ENCODE measurements at places on chromosomes 16 and 17.

DNA sequence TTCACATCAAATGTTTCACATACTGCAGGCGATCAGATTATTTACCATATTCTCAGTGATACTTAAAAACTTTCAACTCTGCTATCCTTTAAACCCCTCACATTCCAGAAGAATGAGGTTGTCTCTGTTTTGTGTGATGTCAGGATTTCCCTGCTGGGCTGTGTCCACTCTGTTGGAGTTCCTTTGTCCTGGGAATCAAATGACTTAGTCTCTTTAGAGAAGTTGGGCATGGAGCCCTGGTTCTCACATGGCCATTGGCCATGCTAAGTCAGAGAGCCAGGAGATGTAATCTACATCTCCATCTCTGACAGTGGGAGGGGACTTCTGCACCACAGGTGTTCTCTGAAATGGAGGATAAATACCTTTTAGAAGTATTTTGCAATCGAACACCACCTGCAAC is 205.1 kb upstream of the MAF start:
- DNase-seq, result no peak

DNA sequence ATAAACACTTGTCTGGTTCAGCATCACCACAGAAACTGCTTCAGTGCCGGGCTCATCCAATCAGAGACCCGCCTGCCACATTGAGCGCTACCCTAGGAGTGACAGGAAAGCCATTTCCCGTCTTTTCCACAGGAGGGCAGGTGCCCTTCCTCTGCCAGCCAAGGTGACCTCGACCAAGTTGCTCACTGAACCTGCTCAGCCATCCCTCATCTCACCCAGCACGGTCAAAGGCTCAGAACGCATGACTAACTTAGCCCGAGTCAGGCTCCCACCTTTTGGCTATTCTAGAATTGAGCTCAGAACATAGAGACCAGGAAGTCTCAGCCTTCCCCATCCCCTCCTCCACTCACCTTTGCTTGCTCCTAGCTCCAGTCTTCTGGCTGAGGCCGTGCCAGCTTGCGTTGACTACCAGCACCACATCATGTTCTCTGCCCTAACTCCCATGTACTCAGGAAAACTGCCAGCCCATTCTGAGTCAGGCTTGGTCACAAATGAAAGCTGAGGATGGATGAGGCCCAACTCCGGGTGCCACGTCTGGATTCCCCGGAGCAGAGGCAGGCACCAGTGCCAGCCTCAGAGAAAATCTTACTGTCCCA is 15.6 kb downstream of the MRPS23 start:
- DNase-seq, result no peak

GRCh38 chr16:84138824-84139627 is 6.0 kb downstream of the HSDL1 start:
- no peak for DNase-seq

GRCh38 chr17:4565209-4566141 is 5.1 kb upstream of the GGT6 start:
- DNase-seq, result peak; percentile 95

DNA sequence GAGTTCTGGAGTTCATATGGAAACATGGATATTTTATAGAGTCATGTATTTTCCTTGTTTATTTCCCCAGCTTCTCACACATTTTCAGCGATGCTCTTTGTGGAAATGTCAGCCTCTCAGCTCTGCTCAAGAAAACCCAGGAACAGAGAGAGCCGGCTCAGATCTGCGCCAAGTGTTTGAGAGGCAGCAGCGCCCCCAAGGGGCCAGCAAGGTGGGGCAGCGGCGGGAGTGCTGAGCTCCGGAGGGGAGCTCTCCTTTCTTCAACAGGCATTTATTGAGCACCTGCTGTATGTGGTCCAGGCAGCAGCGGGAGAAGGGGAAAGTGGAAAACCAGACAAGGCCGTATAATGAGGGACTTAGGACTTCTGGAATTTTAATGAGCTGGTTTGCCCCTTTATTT is 421.1 kb upstream of the C16orf82 start:
- DNase-seq, result no peak

DNA sequence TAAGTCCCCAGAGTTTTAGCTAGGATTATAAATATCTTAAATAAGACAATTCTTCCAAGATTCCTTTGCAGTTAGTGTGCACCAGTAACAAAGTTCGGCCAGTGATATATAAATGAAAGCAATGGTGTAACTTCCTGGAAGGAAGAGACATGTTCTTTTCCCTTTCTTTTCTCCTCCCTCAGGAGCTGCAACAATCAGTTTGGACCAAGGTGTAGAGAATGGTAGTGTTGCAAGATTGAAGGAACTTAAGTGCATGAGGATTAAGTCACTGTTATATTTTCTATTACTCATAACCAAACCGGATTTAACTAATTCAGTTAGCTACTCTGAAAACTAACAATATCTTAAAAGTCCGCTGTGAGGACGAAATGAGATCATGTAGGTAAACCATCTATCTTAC is 68.9 kb upstream of the KCNJ16 start:
- DNase-seq, result no peak

DNA sequence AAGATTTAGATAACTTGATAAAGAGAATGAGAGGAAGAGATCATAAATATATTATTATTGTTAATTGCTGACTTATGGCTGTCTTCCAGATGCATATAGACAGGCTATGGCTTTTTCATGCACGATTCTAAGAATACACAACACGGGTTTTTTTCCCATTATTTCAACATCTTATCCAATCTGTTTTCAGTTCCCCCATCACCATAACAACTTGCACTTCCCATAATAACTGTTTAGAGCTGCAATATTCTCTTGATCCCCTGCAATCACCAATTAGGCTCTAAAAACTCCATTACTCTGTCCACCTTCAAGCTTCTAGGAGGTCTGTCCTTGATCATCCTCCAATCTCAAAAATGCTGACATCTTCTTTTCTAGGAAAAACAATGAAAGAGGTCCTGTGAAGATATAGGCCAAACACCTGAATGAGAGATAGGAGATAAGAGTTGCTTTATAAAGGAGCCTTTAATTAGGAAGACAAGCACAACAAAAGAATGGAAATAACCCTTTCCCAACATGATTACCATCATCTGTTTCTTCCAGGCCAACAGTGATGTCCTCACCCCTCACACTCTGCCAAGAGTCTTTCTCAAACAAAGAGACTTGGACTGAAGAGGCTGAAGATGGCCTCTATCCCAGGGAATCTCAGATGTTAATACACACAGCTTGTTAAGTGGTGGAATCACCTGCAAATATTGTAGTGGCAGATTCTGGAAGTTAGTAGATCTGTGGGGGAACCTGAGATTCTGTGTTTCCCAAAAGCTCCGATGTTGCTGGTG is 32.2 kb upstream of the CCL2 start:
- DNase-seq, result no peak

DNA sequence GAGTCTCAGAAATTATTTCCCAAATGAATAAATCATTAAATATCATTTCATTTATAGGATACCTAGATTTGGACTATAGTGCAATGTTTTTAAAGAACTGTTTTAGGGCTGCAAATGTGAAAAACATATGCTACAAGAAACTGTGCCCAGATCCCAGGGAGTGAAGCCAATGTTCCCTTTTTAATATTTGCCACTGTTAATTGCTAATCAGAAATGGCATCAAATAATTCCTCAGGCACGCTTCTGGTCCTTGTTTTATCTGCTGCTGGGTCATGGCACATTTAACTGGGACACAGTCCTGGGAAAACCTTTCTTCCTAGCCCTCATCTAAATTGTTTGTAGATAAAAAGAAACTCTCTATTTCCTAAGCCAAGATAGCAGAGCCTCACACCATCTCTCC is 79.3 kb upstream of the CNTNAP4 start:
- DNase-seq, result no peak

- no peak for DNase-seq
These were observed 19.9 kb upstream of the MRPS23 start for GRCh38 chr17:57869617-57870282.

- DNase-seq, result no peak
These were observed 60.6 kb downstream of the SCNN1B start for GRCh38 chr16:23362460-23363317.

- no peak for DNase-seq
These were observed 36.2 kb upstream of the NAT9 start for GRCh38 chr17:74812109-74813009.

GRCh38 chr16:59510008-59510424 is 775.9 kb upstream of the GOT2 start:
- DNase-seq, result no peak

- no peak for DNase-seq
These were observed 53.2 kb upstream of the ADCY9 start for GRCh38 chr16:4169415-4169814.

DNA sequence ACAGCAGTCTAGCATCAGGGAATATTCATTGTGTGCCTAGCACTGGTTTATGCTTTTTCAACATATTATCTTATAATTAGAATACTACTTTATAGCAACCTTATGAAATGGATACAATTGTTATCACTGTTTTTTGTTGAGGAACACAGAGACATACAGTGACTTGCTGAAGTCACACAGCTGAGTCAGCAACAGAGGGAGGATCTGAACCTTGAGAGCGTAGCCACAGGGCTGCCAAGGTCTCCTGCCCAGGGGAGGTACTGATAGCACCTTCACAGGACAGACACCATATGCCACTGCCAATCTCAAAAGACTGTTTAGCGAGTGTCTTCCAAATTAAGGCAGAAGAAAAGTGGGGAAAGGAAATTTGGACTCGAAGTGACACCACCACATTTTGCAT is 63.0 kb downstream of the GTF3C1 start:
- DNase-seq, result no peak

- DNase-seq, result no peak
These were observed 23.1 kb downstream of the DEF8 start for GRCh38 chr16:89971495-89972243.

DNA sequence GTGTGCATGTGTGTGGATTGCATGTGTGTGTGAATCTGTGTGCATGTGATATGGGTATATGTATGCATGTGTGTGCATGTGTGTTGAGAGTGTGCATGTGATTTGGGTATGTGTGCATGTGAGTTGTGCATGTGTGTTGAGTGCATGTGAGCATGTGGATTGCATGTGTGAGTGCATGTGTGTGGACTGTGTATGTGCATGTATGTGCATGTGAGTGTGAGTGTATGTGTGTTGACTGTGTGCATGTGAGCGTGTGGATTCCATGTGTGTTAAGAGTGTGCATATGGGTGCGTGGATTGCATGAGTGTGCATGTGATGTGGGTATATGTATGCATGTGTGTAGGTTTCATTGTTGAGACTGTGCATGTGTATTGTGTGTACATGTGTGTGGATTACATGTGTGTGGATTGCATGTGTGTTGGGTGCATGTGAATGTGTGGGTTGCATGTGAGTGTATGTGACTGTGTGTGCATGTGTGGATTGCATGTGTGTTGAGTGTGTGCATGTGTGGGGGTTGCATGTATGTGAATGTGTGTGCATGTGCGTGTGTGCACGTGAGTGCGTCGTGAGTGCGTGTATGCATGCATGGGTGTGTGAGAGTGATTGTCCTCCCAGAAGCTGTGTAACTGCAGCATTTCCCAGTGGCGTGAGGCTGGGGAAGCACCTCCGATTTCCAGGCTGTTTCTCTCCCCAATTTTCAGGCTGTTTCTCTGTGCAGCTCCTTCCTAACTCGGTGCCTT is 19.4 kb downstream of the C1QTNF1 start:
- no peak for DNase-seq

DNA sequence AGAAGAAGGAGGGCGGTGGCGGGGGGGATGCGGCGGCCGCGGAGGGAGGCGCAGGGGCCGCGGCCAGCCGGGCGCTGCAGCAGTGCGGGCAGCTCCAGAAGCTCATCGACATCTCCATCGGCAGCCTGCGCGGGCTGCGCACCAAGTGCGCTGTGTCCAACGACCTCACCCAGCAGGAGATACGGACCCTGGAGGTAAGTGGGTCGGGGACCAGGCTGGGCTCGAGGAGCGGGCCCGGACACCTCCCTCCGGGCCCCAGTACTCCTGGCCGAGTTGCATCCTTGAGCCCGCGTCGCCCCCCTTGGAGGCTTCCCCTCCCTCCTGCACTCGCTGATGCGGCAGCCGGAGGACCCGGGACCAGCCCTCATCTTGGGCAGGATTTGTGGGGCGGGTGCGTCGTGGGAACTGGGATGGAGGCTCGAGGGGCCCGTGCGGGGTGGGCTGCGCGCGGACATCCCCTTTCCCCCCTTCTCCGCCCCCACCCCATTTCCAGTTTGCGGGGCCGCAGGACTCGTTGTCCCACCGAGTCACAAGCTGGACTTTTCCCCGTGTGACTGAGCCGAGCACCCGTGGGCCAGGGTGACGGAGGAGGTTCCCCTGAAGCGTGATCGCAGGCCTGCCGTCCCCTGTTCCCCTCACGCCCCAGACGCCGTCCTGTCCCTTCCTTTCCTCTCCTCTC is 572 bp downstream of the KSR1 start:
- no peak for DNase-seq

GRCh38 chr16:11621920-11622651 is 35.4 kb upstream of the LITAF start:
- peak; percentile 34 for DNase-seq

- DNase-seq, result no peak
These were observed 83.8 kb downstream of the FOXL1 start for GRCh38 chr16:86662195-86662594.

DNA sequence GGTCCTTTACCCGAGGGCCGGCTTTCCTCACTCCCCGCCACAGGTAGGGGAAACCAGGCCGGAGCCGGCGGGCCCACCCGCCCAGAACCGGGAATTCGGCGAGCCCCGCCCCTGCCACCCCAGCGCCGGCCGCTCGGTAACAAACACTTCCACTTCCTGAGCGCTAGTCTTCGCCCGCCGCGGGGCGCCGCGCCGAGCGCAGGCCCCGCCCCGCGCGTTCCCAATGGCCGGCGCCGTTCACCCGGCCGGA is 224 bp upstream of the NHERF1 start:
- no peak for DNase-seq

DNA sequence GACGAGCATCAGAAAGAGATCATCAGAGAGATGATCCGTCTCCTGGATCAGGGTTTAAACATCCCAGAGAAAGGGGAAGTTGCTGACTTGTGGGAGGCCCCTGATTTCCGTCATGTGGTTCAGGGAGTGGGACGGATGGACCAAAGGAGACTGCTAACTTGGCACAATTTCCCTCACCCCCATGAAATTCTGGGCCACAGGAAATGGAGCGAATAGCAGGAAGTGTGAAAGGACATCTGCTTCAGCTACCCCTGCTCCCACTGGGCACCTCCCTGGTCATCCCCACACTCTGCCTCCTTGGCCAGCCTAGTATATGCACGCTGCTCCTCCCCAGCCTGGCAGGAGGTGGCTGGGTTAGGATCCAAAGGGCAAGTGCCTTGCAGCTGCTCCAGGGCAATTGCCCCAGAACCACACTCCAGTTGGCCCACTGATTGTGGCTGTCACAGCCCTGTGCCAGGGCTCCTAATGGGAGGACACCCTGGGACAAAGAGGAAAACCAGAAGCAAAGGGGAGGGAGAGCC is 1.3 kb downstream of the ARRB2 start:
- peak; percentile 8 for DNase-seq

GRCh38 chr16:8730335-8730915 is 56.0 kb downstream of the ABAT start:
- DNase-seq, result peak; percentile 22

Data from NCI-H1694 treated with DMSO at 0.1 percent for 48 hours (cell line).